Stimulated activated CD8-positive, alpha-beta memory T cell treated with anti-CD3 and anti-CD28 coated beads, Interleukin-15, amount 100 ng/mL, for 4 hours (primary cell): ENCODE measurements at places on chromosomes 7 and 10.

- DNase-seq, result no peak
Observed at GRCh38 chr10:42950606-42951485, 126.0 kb upstream of the RET start.

GRCh38 chr10:4541292-4541691 is 284.7 kb upstream of the AKR1E2 start:
- no peak for DNase-seq

DNA sequence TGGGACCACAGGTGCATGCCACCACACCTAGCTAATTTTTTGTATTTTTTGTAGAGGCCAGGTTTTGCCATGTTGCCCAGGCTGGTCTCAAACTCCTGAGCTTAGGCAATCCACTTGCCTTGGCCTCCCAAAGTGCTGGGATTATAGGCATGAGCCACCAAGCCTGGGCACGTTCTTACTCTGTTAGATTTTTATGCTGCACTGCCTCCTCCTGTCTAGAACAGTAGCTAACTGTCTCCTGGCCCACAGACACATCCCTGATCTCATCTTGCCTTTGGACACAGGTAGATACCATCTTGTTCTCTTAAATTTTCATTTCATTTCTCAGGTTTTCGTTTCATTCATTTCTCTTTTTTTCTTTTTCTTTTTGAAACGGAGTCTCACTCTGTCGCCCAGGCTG is 41.1 kb downstream of the BLVRA start:
- no peak for DNase-seq

DNA sequence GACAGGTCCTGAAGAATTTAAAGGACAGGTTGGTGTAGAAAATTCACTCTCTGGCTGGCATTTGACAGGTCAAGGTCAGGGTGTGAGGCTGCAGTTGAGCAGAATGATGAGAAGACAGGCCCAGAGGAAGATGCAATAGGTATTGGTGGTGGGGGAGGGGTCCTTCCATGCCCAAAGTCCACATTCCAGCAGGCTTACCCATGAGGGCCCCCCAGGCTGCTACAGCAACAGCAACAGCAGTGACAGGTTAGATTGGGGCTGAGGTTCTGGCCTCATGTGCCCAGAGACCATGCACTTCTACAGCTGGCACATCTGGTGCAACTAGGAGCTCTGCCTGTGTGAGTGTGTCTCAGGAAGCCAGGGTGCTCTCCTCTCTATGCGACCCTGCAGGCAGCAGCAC is 223.5 kb upstream of the GHITM start:
- DNase-seq, result no peak

DNA sequence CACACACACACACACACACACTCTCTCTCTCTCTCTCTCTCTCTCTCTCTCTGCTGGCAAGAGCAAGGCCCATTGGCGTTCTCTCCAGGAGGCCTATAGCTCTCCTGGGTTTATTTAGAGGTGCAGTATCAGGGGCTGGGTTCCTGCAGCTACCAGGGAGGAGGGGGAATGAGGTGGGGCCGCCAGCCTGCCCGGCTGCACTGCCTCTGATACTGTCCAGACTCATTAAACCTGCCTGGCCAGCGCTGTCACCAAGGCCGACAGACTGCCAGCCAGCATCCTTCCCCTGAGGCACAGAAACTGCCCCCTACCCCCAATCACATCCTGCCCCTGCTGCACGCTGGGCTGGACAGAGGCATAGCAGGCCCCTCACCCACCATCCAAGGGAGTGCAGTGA is 4.3 kb downstream of the PRRT4 start:
- DNase-seq, result no peak
